Left lung (tissue), 14 donors: ENCODE measurements at places on chromosomes 16 and 17. TPM values are rescaled to one million over a fixed set of nuclear protein-coding genes. Genes with fewer than 3 reads are reported as not detected.

- DNase-seq: no peak
These were observed 2.4 kb upstream of the C1QTNF8 start for GRCh38 chr16:1098266-1098991.

- DNase-seq: peak; percentile 86
These were observed 1.5 kb upstream of the NQO1 start for GRCh38 chr16:69727916-69728270.

- DNase-seq: no peak
These were observed 14.7 kb downstream of the C1QTNF1 start for GRCh38 chr17:79038545-79039135.

DNA sequence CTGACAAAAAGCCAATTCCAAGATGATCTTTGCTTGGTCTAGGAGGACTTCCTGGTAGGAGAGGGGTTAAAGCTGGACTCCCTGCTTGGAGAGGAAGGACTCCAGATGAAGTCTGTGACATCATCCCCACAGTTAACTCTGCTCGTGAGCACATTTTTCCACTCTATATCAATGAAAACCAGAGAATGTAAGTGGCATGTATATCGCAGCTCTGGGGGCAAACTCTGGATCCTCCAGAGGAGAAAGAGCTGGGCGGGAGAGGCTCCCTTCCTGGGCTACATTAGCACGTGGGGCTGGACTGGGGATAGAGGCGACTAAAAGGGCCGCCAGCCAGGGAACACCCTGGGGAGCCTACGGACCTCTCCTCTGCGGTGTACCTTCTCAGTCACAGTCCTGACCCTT, 34.1 kb downstream of the HIC1 start:
- DNase-seq: no peak

- DNase-seq: no peak
These were observed 7.3 kb downstream of the ESRP2 start for GRCh38 chr16:68228652-68229051.

The CCL11 gene
- 0.42 TPM for total RNA-seq

- peak; percentile 90 for DNase-seq
These were observed 158.6 kb upstream of the CHMP6 start for GRCh38 chr17:80832888-80833583.

DNA sequence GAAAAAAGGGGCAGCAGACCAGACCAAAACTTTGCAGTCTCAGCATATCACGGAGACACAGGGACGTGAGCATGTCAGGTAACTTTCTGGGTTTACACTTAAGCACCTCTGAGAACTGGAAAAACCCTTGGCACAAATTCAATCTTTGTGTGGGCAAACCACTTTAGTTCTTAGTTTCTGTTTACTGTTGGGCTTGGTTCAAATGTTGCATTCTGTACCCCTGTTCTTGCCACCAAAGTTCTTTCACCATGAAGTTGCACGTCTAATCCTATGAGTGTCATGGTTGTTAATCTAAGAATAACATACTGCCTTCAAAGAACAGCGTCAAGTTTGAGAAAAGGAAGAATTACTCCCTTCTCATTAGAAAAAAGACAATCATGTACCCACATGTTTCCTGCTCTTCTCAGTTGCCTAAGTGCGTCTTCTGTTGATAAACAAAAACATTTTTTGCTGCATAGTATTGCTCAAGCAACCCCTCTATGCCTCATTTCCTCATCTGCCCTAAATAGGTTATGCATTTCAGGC, 11.6 kb downstream of the KRT33A start:
- peak; percentile 46 for DNase-seq
